Hematopoietic multipotent progenitor cell (in vitro differentiated cells): ENCODE measurements at places on chromosomes 4 and X.

DNA sequence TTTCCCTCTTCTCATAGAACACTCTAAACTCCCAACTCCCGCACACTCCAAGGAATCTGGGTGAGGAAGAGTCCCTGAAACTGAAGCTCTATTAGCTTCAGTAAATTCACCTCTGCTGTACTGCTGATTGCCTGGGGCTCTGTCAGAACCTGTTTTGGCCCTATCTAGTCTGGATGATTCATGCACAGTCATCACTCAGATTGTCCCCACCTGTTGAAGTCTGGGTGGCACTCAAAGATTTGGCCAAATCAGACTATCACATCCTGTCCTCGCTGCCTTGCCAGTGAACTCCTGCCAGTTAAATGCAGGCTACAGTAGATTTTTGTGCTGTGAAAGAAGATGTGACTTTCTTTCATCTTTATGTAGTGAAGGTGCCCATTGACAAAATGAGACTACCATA is 63.5 kb upstream of the EMCN start:
- DNase-seq, result no peak

DNA sequence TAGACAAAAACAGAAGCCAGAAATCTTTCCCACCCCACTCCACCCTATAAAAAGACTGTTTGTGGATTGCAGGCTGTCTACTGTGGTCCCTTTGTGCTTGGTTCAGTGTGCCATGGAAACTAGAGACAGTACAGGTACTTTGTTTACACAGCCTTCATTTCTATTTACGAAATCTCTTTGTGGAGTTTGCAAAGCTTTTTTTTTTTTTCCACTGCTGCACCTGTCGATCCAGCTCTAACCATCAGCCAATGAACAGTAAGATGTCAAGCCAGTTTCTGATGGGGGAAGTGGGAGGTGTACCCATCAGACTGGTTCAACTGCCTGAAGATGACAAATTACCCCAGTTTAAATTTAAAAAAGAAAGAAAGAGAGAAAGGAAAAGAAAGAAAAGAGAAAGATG is 20.2 kb upstream of the LRBA start:
- no peak for DNase-seq

DNA sequence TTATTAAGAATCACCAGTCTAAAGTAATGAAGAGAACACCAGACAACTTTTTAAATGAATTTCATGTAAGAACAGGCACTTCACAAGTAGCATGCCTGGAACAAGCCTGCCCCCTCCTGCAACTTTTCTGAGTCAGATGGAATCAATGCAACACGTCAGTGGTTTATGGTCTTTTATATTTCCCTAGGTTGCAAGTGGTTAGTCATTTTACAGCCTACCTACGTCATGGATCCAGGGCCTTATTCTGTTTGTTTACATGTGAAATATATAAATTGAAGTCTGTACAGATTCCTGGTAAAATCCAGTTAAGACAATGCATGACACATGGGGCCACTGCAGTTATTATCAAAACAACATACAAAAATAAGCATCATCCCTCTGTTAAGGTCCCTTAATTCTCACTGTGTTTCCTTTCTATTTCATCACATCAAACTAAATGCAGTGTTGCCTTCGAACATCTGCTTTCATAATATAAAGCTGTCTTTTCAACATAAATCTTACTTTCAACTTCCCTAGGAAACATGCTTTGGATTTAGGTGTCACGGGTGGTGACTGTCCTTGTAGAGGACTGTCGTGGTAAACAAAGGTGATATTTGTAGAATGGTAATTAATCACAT is 309.3 kb downstream of the FRMPD4 start:
- no peak for DNase-seq

DNA sequence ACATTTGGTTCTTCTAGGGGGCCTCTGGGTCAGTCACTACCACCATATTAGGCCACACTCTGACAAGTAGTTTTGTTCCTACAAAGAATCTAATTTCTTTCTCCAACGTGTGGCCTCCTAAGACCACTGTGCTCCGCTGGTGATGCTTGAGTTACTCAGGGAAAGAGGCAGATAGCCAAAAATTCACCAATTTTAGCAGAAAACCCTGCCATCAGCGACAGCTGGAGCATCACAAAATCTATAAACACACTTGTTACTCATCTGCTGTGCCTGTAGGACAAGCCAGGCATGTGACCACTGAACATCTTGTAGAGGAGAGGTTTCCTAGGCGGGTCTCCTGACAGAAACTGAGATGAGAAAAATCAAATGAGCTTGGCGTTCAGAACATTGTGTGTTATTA is 105.4 kb downstream of the SYNPO2 start:
- DNase-seq, result no peak

DNA sequence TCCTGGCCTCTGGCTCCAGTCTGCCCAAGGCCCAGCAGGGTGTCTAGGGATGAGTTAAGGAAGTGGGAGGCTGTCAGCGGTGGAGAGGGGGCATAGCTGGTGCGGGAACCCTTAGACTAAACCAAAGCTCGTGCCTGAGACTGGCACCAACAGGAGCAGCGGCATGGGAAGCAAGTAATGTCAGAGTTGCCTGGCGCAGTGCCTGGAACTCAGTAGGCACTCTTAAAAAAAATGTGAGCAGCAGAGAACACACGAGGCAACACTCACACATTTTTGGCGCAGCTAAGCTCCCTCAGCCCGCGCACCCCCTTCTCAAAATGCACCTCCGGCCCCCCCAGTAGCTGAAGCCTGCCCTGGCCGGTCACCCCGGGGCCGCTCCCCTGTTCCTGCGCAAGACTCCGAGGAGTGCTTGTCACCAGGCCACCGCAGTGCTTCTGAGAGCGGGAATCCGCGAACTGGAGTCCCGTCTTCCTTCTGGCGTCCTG is 583 bp downstream of the GABRE start:
- DNase-seq, result no peak

DNA sequence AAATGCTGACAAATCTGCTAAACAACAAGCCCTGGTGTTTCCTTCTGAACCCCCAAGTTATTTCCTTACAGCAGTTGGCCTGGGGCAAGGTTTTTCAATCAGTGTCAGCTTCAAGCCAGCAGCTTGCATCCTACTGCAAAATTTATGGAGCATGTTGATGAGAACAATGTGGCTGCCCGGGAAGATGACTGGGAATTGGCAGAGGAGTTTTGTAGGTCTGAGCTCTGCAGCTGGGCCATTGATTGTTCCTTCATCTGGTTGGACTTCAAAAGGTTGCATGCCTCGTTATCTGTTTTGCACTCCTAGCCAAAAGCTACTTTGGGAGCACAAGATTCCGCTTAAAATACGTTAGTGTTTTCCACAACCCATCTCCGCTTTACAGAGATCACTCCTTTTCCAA is 1030.3 kb upstream of the LCORL start:
- no peak for DNase-seq
